ENCODE measurements at places on chromosomes 4 and X.

DNA sequence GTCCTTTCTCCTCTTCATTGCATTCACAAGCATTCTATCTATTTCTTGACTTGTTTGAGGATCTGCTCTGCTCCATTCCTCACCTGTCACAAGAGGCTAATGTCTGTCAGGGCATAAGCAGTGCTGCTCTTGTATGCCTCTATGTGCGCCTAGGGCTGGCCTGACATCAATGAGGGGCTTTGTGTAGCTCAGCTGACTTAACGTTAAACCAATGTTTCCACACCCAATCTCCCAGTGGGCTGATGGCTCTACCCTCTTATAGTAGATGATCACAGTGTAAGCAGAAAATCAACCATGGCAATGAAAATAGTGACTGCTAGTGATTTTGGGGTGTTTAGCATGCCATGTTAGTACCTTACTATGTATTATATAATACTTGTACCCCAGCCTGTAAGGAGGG lies 139.0 kb downstream of the UNC5C start:
- no peak for DNase-seq

DNA sequence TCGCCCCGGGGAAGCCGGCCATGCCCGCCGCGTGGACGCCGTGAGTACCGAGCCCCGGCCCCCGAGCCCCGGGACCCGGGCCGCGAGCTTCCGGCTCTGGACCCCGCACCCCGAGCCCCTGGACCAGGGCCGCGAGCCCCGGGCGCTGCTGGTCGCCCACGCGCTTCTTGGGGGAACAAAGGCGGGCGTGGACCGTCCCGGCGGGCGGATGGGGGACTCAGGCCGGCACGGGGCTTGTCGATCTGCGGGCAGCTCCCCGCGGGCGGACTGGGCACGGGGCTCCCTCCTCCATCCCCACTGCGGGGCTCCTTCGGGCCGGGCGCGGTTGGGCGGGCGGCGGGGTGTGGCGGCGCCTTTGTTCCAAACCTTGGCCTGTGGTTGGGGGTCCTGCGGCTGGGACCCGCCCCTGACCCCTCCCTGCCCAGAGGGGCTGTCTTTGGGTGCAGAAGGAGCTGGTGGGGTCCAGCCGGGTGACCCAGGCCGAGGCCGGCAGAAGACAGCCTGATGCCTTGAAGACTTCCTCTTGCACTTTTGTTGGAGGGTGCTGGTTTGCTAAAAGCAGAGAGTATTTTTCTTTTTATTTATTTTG lies 25.2 kb upstream of the ADD1 start:
- no peak for DNase-seq

- no peak for DNase-seq
Measured at GRCh38 chrX:2346158-2346557, 154.6 kb downstream of the DHRSX start.

DNA sequence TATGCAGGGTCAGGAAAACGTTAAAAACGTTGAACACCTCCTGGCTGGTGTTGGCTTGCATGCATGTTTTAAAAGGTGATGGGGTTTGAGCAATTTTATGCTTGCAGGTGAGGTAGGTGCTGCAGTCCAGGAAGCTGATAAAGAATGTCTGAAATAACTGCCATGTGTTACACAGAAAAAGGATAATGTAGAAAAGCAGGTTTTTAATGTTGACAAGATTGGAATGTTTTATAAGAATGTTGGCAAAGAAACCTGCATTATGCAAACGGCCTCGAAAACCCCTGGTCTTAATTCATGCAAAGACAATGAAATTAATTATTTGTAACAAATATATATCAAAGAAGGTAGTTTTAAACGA lies 723.7 kb upstream of the AGA start:
- no peak for DNase-seq

DNA sequence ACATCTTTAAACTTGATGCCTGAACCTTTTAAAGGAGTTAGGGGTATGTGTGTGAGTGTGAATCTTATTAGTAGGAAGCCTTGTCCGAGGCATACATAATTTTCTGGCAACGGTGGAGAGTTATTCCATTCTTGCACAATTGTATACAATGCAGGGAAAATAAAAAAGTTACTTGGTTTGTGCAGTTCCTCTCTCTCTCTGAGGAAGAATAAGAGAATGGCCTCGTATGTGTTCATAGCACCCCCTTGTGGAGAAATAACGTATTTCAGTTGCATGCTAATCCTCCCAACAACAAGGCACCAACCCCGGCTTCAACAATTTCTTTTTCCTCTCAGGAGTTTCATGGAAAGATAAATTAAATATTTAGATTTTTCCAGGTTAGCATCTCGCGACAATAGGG lies 33.7 kb upstream of the FGF13 start:
- no peak for DNase-seq

GRCh38 chr4:103567591-103567990 lies 152.2 kb downstream of the TACR3 start:
- no peak for DNase-seq

- DNase-seq = no peak
Measured at GRCh38 chrX:21990832-21991231, 41.3 kb upstream of the PHEX start.

- no peak for DNase-seq
Measured at GRCh38 chr4:68348577-68348976, 1.3 kb downstream of the YTHDC1 start.

DNA sequence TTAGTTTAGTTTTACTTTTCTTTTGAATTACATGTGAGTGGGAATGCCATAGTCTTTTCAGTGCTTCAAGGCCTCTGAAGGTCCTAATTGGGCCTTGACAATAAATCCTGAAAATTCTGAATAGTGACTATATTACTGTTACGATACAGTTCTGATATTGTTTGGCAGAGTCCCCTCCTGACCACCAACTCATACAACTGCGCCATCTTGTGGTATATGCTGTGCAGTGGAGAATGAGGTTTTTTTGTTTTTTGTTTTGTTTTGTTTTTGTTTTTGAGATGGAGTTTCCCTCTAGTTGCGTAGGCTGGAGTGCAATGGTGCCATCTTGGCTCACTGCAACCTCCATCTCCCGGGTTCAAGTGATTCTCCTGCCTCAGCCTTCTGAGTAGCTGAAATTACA lies 56.6 kb upstream of the CHRDL1 start:
- no peak for DNase-seq

- DNase-seq = no peak
Measured at GRCh38 chr4:1616557-1616930, 67.6 kb downstream of the FAM53A start.

DNA sequence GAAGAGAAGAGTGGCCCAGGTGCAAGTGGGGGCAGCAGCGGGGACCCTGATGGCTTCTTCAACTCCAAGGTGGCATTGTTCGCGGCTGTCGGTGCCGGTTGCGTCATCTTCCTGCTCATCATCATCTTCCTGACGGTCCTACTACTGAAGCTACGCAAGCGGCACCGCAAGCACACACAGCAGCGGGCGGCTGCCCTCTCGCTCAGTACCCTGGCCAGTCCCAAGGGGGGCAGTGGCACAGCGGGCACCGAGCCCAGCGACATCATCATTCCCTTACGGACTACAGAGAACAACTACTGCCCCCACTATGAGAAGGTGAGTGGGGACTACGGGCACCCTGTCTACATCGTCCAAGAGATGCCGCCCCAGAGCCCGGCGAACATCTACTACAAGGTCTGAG lies 11.4 kb downstream of the EFNB1 start:
- DNase-seq = no peak

DNA sequence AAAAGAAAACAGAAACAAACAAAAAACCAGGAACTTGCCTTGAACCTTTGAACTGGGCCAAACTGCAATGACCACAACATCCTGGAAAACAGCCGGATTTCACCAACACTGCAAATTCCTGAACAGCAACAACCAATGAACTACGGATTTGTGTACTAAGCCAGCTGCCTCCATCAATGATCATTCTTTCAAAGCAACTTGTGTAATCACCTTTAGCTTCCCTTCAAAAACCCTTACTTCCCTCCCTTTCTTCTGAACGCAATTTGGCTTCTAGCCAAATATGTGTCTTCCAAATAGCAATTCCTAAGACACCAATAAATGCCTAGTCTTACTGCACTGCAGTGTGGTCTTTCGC lies 98.5 kb upstream of the FAM47C start:
- no peak for DNase-seq

GRCh38 chrX:132758759-132759158 lies 199.7 kb downstream of the HS6ST2 start:
- DNase-seq = no peak

DNA sequence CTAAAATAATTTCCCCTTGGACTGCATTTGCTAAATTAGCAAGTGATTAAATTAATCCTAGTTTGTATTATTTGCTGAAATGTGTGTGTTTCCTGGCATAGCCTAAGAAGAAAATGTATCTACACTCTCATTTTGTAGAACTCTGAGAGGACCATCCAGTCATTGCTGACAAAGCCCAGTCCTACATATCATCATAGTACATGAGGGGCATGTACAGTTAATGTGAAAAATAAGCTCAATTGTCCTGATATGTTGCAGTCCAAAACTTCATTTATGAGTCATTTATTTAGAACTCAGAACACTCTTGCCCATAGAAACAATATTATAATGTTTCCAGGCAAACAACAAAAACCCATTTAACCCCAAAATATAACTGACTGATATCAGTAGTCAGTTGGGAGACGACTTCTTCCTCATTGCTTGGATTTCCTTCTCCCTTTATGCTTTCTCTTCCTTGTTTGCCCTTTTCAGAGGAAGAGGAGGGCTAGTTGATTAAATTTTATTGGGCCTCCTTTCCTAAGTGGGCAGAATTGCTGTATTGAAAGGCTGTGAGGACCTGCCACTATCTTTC lies 26.9 kb upstream of the BBS12 start:
- no peak for DNase-seq

DNA sequence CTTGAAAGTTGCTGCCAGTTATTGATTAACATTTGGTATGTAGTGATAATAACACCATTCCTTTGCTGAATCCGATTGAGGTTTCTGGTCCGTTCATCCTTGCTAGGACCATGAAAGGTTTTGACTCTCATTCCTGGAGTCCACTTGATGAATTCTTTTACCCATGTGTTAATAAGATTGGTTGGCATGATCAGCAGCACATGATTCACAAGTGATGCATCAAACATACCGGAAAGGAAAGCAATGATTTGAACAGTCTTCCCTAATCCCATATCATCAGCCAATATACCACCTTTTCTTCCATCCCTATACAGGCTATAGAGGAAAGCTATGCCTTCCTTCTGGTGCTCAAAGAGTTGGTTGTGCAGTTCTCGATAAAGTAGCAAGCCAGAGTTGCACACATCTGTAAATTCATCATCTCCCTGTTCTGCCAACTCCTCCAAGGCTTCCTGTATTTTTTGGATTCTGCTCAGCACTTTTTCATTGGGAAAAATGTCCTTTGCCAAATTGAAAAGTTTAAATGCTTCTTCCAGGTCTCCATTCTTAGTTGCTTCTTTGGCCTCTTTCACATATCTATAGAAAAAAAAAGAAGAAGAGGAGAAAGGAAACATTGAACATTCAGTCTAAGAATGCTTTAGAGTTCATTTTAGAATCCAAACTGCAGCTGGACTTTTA lies 26.7 kb downstream of the PIN4 start:
- no peak for DNase-seq

DNA sequence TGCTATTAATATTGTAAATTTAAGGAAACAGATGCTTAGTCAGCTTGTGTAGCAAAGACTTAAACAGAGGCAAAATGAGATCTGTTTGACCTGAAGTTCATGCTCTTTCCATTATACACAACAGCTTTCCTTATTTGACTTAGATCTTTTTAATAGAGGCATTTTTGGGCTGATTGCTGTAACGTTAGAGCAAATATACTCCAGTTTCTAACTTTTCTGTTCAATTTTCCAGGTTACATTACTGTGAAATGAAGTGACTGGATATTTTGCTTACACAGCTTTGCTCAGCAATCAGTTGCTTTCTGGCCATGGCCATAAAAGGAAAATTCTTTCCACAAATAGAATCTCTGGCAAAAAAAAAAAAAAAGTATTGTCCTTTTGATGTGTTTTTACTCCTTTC lies 146.2 kb downstream of the PCDH7 start:
- no peak for DNase-seq
